ENCODE measurements at places on chromosomes 12 and 14.

DNA sequence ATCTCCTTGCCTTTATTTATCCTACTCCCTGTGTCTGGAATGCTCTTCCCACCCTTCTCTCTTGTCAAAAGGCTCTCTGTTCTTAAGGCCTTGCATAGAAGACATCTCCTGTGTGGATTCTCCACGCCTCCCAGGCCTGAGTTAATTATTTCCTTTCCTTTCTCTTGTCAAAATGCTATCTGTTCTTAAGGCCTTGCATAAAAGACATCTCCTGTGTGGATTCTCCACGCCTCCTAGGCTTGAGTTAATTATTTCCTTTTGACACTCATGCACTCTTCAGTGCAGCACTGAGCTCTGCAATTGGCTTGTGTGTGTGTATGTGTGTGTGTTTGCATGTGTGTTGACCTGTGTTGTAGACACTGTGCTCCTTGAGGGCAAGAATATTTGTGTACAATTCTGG lies 52.1 kb upstream of the DCD start:
- no peak for DNase-seq

- no peak for DNase-seq
Measured at GRCh38 chr12:64461634-64462414, 9.9 kb downstream of the TBK1 start.

GRCh38 chr12:57227315-57228115 lies 2.0 kb upstream of the SHMT2 start:
- no peak for DNase-seq

DNA sequence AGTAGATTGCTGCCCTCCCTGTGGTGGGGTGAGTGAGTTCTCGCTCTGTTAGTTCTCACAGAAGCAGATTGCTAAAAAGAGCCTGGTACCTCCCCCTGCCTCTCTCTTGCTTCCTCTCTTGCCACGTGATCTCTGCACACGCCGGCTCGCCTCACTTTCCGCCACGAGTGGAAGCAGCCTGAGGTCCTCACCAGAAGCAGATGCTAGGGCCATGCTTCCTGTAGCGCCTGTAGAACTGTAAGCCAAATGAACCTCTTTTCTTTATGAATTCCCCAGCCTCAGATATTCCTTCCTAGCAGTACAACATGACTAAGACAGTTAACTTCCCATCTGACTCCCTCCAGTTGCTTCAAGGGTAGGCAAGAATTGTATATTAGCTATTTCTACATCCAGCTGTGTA lies 76.2 kb downstream of the ETV6 start:
- no peak for DNase-seq

DNA sequence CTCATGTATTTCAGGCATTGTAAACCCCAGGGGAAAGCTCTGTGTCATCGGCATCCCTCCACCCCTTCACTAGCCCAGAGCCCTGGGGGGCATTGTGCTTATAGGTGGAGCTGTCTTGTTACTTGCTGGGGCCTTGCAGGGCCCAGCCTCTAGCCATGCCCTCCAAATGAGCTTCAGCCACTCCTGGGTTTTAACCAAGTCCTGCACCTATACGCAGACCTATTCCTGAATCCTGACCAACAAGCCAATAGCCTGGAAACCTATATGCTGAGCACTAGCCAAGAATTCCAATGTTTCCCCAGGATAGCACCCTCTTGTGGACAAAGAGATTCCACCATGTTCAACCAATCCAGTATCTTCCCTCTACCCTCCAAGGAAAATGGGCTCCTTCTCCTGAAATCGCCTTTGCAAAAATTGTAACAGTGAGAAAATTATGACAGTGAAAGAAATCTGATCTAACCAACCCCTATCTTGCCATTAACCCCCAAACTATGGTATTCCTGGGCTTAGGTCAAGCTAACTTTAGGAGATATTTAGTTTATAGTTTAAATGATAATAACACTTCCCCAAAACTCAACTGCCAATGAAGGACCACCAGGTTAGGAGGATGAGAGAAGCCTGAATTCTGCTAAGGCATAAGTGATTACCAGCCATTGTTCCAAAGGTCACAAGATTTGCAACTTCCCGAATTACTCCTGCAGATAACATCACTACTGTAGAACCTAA lies 55.5 kb downstream of the TTC7B start:
- no peak for DNase-seq

Measured in GM13977 (cell line).